ENCODE measurements at places on chromosomes 5 and 9.

DNA sequence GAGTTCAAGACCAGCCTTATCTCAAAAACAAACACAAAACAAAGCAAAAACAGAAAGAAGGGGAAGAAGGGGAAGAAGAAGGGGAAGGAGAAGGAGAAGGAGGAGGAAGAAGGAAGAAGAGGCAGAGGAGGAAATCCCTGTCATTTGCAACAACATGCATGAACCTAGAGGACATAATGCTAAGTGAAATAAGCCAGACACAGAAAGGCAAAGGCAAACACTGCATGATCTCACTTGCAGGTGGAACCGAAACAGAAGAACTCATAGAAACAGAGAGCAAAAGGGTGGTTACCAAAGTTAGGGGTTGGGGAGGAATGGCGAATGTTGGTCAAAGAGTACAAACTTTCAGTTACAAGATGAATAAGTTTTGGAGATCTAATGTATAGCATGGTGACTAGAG is 135.4 kb downstream of the UGCG start:
- no peak for DNase-seq

- no peak for DNase-seq
Observed at GRCh38 chr5:93673316-93673954, 68.0 kb downstream of the POU5F2 start.

- DNase-seq, result no peak
Observed at GRCh38 chr9:124005029-124005771, 6.4 kb upstream of the LHX2 start.

DNA sequence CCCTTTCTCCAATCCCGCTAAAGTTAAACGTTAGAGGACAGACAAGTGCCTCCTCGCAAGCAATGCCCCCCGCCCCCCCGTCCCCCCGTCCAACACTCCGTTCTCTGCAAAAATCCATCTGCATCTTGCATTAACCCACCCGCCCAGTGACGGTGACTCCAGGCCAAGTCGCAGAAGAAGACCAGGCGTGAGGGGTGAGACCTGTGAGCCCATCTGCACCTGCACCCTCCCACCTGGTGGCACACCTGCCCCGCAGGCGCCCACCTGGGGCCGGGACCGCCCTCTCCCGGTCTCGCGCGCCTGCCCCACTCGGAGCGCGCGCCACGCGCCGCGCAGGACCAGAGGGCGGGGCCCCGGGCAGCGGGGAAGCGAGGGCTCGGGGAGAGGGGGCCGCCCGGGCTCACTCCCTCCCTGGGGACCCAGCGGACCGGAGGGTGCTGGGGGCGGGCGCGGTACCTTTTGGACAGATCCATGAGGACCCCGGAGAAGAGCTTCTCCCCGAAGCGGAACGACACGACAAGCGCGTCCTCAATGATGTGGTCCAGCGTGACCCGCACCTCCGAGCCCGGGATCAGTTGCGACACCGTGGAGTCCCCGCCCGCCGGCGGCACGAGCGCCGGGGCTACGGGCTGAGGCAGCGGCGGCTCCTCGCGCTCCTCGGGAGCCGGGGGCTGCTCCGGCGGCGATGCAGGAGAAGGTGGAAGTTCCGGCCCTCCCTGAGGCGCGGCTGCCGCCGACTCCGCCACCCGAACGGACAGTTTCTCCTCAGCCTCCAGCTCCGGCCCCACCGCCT is 705 bp downstream of the PWWP2A start:
- DNase-seq, result peak; percentile 4

- DNase-seq, result no peak
Observed at GRCh38 chr9:81489046-81489445, 200.3 kb downstream of the TLE1 start.
